Naive thymus-derived CD8-positive, alpha-beta T cell (primary cell): ENCODE measurements at places on chromosomes 7 and 10. TPM values are rescaled to one million over a fixed set of nuclear protein-coding genes. Genes with fewer than 3 reads are reported as not detected.

Gene ORAI2
- total RNA-seq, result 29.1 TPM

- H3K27ac ChIP-seq, result peak overlapping the region; percentile 82
- no peak overlapping the region for H3K4me3 ChIP-seq
- DNase-seq, result no peak
- H3K36me3 ChIP-seq, result peaks cover 4% of the 10 kb centered on the region
- peaks cover 8% of the 10 kb centered on the region for H3K4me1 ChIP-seq
Observed at GRCh38 chr7:66152371-66153191, 37.9 kb downstream of the CRCP start.

Gene SFRP5
- total RNA-seq, result 14.4 TPM

DNA sequence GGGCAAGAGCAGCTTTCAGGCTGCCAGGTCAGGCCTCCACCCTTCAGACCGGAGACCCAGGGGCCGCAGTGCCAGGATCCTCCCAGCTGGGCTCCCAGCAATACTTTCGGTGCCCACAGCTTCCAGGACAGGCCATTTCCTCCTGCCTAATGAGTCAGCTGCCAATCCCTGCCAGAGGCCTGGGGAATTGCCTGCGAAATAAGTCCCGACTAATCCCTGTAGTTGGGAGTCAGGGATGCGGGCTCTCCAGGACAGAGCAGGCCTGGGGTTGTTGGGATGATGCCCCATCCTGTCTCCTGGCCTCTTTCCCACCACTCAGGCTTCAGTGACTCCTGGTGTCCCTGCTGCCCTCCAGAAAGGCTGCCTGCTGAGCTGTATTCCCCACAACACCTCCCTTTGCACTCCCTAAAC, 143.5 kb upstream of the UNC5B start:
- H3K4me3 ChIP-seq, result no peak overlapping the region
- H3K4me1 ChIP-seq, result no peaks in the 10 kb centered on the region
- H3K27me3 ChIP-seq, result no peaks in the 10 kb centered on the region
- H3K27ac ChIP-seq, result no peak overlapping the region
- no peaks in the 10 kb centered on the region for H3K36me3 ChIP-seq

- H3K27me3 ChIP-seq, result no peaks in the 10 kb centered on the region
- H3K4me3 ChIP-seq, result no peak overlapping the region
- H3K36me3 ChIP-seq, result peaks cover 22% of the 10 kb centered on the region
- no peak for DNase-seq
Observed at GRCh38 chr10:12556039-12556438, 206.7 kb downstream of the CAMK1D start.
